ENCODE measurements at places on chromosomes 13 and 19.

GRCh38 chr13:22940090-22940710, 240.6 kb upstream of the SGCG start:
- no peak for DNase-seq

DNA sequence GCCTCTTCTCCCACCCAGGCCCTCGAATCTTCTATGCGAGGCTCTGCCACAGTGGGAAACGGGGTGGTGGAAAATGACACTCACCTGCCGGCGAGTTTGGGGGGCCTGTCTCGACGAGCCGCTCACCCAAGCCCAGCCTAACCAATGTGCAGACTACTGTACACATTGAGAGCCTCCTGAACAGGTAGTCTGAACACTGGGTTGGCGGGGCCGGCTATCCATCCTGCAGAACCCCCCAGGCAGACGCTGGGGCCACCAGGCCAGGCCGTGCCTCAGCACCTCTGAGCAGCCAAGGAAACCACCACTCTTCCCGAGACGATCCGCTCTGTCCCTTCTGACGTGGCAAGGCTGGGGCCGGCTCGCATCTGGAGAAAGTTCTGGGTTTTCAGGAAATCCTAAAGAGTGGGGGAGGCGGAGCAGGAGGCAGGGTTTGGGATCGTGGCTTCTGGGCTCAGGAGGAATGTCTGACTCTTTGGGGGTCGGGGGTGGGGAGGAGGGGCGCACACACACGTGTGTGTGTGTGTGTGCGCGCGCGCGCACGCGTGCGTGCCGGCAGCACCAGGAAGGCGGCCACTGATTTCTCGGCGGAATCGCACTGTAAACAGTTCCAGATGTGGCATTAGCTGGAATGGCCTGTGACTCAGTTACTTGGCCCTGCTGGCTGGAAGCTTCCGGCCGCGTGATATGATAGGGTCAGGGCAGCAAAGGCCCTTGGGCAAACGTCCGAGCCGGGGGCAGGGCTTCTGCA, 18.5 kb downstream of the TMED1 start:
- DNase-seq: no peak

DNA sequence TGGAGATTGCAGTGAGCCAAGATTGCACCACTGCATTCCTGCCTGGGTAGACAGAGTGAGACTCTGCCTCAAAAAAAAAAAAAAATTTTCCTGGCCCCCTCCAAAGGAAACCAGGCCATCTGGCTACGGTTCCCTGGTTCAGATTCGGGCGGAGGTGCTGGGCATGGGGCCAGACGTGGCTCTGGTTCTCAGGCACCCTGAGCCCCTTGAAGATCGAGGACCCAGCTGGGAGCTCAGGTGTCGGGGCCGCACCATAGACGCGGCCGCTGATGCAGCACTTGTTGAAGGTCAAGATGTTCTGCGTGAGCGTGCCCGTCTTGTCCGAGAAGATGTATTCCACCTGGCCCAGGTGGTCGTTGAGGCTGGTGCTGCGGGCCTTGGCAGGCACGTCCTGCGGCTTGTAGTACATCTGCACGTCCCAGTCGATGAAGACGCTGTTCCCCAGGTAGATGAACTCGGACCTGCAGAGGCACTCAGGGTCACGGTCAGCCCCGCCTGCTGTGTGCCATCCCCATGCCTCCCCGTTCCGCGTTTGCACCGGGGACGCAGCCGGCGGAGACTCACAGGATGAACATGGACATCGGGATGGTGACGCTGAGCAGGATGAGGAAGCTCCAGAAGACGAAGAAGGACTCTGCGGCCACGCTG, 12.3 kb downstream of the ATP8B3 start:
- no peak for DNase-seq

GRCh38 chr13:67772807-67773453, 542.8 kb upstream of the PCDH9 start:
- DNase-seq: no peak

Measured in Kasumi-1 (cell line).